GM12891 (cell line): ENCODE measurements at places on chromosomes 2 and 18.
A peak's percentile ranks its signal among the peaks of the same experiment; 100 is the strongest.

DNA sequence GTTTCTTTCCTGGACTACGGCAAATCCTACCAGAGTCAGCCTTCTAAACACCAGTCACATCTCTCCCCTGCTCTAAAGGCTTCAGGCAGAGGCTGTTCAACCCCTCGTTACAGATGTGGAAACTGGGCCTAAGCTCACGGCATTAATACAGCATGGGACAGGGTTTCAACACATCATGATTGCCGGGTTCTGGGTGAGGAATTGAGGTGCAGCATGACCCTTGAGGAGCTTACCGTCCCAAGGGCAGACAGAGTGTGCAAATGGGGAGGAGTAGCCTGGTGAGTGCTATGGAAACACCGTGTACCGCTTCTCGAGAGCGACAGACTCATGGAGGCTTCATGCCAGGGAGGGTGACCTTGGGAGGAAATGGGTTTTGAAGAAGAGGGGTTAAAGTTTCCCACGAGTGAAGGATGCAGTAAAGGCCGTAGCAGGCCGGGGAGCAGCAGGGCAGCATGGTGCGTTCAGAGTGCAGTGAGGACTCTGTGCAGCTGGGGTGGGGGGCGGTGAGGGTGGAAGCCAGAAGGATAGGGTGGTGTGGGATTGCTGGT is 51.1 kb downstream of the TGOLN2 start:
- DNase-seq = no peak

- DNase-seq = no peak
These were observed 82.2 kb downstream of the NFATC1 start for GRCh38 chr18:79477711-79478483.

- no peak for DNase-seq
These were observed 47.1 kb upstream of the FHL2 start for GRCh38 chr2:105445976-105446375.

DNA sequence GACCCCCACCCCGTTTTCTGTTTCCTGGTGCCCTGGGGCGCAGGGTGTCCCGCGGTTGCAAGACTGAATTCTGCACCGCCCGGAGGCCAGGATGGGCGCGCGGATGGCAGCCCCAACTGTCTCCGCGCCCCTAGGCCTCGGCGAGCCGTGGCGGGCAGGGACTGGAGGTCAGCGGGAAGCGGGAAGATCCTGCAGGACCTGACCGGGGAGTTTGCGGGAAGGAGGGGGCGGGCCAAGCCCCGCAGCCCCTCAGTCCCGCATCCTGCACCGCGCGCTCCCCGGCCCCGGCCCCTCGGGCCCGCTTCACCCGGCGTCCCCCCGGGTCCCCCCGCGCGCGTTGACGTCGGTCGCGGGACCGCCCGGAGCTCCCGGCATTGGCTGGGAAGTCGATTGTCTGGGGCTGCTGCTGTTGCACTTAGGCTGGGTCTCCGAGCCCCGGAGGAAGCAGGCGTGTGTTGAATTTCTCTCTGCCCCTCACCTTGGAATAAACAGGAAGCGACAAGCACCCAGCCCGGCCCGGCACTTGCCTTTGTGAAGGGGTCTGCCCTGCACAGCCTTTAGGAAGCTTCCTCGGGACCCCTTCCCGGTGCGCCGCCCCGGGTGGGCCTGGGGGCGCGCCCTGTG is at the start of gene LDLRAD4:
TSS of gene LDLRAD4 (plus strand) at position 393 of the 624 bp plus-strand sequence.
- DNase-seq = no peak

DNA sequence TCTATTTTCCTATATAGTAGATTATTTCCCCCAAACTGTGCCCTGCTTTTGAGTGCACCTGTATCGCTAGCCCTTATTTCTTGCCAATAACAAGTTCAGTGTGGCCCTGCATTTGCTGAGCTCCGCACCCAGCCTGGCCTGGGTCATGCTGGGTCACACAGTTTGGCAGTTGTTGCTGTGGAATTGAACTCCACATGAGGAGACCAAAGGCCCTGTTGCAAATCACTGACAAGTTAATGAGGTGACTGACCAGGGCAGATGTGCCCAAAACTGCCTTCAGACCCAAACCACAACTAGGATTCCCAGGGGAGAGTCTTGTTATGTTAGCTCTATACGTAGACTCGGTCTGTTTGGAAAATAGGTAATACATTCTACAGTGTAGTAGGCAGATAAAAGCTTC is 31.0 kb downstream of the COL4A4 start:
- DNase-seq = no peak

GRCh38 chr2:56523816-56524215 is 340.0 kb downstream of the CCDC85A start:
- no peak for DNase-seq

DNA sequence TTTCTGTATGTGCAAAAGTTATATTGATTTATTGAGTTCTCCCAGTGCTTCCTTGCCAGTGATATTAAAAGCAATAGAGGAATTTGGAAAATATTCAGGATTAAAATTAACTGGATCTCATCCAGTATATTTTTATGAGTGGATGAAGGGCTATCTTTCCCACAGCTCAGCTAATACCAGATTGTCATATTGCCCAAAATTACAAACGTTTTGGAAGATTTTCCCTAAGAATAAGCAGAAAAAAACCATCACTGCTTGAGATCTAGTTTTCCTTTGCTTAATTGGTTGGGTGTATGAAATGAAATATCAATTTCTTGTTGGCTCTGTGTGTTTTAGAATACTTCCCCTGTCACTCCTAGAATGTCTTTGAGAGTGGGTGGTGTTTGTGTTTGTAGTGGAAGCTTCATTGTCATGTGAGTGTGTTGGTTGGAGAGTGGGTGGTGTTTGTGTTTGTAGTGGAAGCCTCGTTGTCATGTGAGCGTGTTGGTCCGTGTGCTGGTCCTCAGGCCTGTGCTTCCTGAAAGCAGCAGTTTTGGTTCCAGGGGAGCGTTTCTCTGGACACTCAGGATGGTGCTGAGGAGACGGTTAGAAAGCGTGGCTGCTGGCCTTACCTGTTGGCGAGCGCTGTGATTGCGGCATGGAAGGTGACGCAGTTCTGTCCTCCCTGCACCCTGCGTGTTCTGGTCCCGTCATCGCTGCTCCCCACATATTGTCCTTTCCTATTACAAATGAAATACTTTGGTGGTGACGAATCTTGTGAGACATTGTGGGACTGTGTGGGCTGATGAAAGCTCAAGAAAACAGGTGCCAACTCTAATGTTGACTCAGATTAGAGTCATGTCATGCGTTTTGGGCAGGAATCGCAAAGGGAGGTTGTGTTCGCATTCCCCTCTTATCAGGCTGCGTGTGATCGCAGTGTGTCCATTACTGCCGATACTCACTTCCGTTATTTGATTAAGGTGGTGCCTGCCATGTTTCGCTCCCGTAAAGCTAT is 12.4 kb downstream of the ASB1 start:
- DNase-seq = no peak

DNA sequence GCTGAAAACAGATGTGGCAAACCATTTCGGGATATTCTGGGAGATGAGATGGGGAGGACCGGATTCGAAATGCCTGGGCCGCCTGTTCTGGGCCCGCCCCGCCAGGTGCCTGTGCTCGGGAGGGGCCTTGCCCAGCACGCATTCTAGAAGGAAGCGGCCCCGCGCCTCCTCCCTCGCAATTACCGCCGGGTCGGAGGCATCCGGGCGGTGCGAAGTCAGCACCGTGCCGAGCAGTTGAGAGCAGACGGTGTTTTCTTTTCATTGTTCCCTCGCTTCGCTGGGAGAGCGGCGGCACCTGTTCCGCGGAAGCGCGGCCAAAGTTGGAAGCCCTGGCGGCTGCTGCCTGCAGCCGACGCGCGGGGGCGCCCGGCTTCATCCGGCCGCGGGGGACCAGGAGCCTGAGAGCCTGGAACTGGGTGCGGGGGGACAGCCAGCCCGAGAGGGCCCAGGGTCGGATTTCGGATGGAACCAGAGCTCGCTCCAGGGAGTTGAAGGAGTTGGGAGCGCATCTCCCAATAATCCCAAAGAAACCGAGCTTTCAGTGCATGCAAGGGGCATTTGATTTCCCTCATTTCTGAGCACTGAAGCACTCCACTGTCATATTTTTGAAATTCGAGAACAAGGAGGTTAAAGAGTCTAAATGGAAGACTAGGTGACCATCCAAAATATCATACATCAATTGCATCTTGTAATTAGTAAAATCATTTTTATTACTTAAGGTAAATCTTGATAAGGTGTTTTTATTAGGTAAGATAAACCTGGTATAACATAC is 241.8 kb upstream of the RAB12 start:
- DNase-seq = peak; percentile 26
